ENCODE measurements at places on chromosomes 7 and 10.

DNA sequence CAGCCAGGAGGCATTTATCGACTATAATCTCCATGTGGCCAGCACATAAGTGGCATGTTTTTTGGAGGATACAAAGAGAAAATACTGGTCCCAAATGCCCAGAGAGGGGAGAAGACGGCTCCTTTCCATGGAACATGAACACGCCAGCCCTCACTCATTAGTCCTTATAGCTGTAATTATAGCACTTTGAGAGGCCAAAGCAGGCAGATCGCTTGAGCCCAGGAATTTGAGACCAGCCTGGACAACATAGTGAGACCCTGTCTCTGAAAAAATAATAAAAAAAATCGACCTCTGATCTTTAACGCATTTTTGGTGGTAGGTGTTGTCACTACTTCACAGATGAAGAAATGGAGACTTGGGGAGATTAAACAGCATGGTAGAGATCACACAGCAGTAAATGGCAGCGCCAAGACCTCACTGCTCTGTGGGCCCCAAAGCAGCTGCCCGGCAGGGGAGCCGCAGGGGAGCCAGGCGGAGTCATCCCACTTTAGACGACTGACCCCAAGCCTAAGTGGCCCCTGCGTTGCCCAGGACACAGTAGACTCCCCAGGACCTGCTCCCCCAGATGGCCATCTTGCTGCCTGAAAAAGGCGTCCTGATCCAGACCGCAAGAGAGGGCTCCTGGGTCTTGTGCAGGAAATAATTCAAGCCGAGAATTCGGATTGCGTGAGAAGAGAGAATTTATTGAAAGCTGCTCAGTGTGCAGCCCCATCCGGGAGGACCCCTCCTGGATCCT lies 21.2 kb upstream of the PRKAG2 start:
- no peak for DNase-seq

DNA sequence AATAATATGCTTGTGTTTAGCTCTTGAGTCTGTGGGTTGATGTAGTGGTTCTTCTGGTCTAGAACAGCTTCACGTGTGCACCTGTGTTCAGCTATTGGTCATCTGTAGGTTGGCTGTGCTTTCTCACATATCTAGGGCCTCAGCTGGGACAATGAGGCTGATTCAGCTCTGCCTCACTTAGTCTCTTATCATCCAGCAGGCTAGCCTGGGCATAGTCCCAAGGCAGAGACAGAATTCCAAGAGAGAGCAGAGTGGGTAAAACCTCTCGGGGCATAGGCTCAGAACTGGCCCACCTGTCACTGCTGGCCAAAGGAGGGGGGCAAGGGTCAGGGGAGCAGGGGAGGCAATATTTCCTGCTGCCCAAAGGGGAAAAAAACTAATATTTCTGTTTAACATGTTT lies 32.0 kb upstream of the MXI1 start:
- no peak for DNase-seq

GRCh38 chr7:134708692-134709091 lies 62.0 kb downstream of the BPGM start:
- DNase-seq = no peak

DNA sequence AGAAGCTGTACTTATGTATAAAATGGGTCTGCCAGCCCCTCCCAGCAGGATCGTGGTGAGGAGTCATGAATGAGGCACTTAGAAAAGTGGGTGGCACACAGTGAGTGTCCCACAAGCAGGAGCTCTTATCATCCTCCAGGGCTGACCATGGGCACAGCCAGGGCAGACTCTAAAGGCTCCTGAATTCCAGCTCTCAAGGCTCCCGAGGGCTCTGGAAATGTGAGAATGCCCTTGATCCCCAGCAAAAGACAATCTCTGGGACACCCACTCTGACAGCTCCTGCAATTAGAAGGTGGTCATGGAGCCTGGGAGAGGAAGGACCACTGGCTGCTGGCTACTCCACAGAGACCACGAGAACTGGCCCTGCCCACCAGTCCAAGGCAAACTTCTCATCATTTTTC lies 1.6 kb downstream of the VSTM4 start:
- no peak for DNase-seq

- DNase-seq = no peak
Measured at GRCh38 chr10:88095223-88095721, 231.8 kb downstream of the PTEN start.

DNA sequence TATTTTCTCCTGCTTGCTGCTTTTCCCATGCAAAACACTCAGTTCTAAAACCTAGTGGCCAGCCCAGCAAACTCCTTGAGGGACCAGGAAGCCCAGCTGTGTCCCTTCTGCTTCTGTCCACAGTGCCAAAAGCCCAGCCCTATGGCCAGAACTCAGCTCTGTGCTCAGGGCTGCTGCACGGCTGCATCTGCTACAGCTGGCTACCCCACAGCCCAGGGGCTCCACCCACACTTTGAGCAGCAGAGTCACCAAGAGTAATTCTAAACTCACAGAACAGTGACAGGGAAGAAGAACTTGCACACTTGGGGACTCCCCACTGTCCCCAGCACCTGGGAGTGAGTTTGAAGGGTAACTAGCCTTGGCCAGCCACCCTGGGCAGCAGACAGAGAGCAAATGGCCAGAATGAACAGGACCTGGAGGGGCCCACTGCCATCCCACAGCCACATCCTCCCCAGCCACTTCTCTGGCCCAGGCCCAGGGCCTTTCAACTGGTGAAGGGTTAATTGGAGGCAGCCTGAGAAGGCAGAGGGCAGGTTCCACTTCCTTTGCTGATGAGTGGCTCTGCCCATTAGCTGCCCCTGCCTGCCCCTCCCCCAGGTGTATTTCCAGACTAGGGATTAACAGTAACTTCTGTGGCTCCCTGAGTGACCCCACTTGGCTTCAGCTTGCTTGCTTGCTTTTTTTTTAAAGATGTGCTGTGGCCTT lies 28.1 kb upstream of the TRIM8 start:
- no peak for DNase-seq

GRCh38 chr7:102093599-102094315 lies 192.9 kb upstream of the SH2B2 start:
- DNase-seq = no peak

- no peak for DNase-seq
Measured at GRCh38 chr7:132463922-132464321, 112.3 kb downstream of the PLXNA4 start.

- no peak for DNase-seq
Measured at GRCh38 chr7:142776206-142776844, 5.6 kb downstream of the PRSS2 start.
